Right cardiac atrium (tissue), 5 donors: ENCODE measurements at places on chromosomes 11 and 22. TPM values are rescaled to one million over a fixed set of nuclear protein-coding genes. Genes with fewer than 3 reads are reported as not detected.

Gene MYEOV
- not detected for total RNA-seq

Gene IL18
- 2.9 TPM for total RNA-seq

Gene MPEG1
- total RNA-seq: 13.5 TPM

Gene TBRG1
- 25.3 TPM for total RNA-seq

Gene NEFH
- 0.14 TPM for total RNA-seq

Gene KCNJ4
- total RNA-seq: 29.5 TPM

Gene CEP57
- 24.4 TPM for total RNA-seq

Gene KRTAP5-11
- total RNA-seq: not detected

Gene SCGB1D2
- total RNA-seq: not detected

Gene ANKK1
- not detected for total RNA-seq

Gene APOA4
- not detected for total RNA-seq

Gene OR51F2
- total RNA-seq: not detected

Gene RAD9A
- total RNA-seq: 9.8 TPM

Gene GNAZ
- 2.8 TPM for total RNA-seq

Gene CHEK1
- 2.5 TPM for total RNA-seq

Gene UPK3A
- total RNA-seq: not detected

Gene GPR83
- total RNA-seq: 0.88 TPM

Gene PRRG4
- total RNA-seq: 2.1 TPM

Gene AMOTL1
- 56.2 TPM for total RNA-seq

Gene GPHA2
- not detected for total RNA-seq

Gene PHLDB1
- 123 TPM for total RNA-seq

Gene OR8A1
- not detected for total RNA-seq

Gene RIBC2
- total RNA-seq: not detected

Gene RGL4
- total RNA-seq: not detected

Gene SNX32
- total RNA-seq: 0.20 TPM

Gene CYP2D6
- 0.23 TPM for total RNA-seq

Gene NXPE1
- not detected for total RNA-seq

Gene NR1H3
- total RNA-seq: 42.2 TPM

Gene SLC22A12
- total RNA-seq: not detected

Gene CRYAB
- total RNA-seq: 5,489 TPM

Gene KCNJ5
- total RNA-seq: 21.1 TPM

Gene OR51B5
- total RNA-seq: not detected

Gene RAB38
- 1.0 TPM for total RNA-seq

Gene SLC6A5
- not detected for total RNA-seq

Gene OR51B4
- total RNA-seq: not detected

Gene TTC28
- total RNA-seq: 21.1 TPM

Gene FGF4
- not detected for total RNA-seq

Gene CTTN
- 84.7 TPM for total RNA-seq

Gene SLC22A6
- not detected for total RNA-seq

Gene RAG1
- total RNA-seq: 0.83 TPM

Gene API5
- 44.2 TPM for total RNA-seq

Gene PHOX2A
- not detected for total RNA-seq

Gene TEAD1
- total RNA-seq: 100 TPM

Gene CD248
- 22.7 TPM for total RNA-seq

Gene FRMD8
- 13.2 TPM for total RNA-seq

Gene OR10AG1
- total RNA-seq: not detected

Gene P2RX6
- 1.7 TPM for total RNA-seq

Gene SPON1
- 32.7 TPM for total RNA-seq

Gene POLR2L
- 147 TPM for total RNA-seq

Gene INS
- total RNA-seq: not detected

Gene MS4A12
- not detected for total RNA-seq

Gene POU2AF1
- not detected for total RNA-seq

Gene HBG1
- not detected for total RNA-seq

Gene THY1
- total RNA-seq: 0.74 TPM

Gene TPBGL
- total RNA-seq: 0.25 TPM

Gene CCDC116
- 0.34 TPM for total RNA-seq

Gene SAA4
- total RNA-seq: not detected
